ENCODE measurements at places on chromosomes 5 and 9. TPM values are rescaled to one million over a fixed set of nuclear protein-coding genes. Genes with fewer than 3 reads are reported as not detected.
A peak's percentile ranks its signal among the peaks of the same experiment; 100 is the strongest.

DNA sequence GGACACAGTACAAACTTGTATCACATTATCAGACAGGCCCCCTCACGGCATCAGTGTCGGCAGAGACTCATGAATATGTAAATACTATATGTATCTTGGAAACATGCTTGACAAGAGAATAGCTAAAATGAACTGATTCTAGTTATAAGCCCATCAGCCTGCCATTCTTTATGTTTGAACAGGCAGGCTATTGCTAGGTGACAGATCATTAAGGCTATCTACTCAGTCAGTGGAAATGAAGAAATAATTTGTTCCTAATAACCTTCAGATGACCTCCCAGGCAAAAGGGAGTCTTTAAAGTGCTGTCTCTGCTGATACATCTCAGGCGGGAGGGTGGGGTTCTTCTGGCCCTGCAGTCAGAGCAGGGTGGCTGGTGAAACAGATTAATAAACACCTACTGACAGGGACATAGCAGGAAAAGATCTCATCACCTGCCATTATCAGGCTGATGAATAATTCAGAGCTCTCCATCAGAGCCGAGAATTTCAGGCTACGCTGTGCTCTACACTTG is 394.2 kb downstream of the RASEF start:
- DNase-seq = no peak
- no peaks in the 10 kb centered on the region for H3K36me3 ChIP-seq
- no peaks in the 10 kb centered on the region for H3K27me3 ChIP-seq
- no peaks in the 10 kb centered on the region for H3K4me1 ChIP-seq
- no peak overlapping the region for H3K4me3 ChIP-seq
- H3K27ac ChIP-seq = no peak overlapping the region

GRCh38 chr5:165576678-165577275 is 2071.4 kb downstream of the MAT2B start:
- no peaks in the 10 kb centered on the region for H3K4me1 ChIP-seq
- no peak for DNase-seq
- no peaks in the 10 kb centered on the region for H3K36me3 ChIP-seq
- H3K27ac ChIP-seq = no peak overlapping the region
- no peak overlapping the region for H3K4me3 ChIP-seq

- H3K27ac ChIP-seq = no peak overlapping the region
- no peaks in the 10 kb centered on the region for H3K27me3 ChIP-seq
- H3K4me1 ChIP-seq = peaks cover 9% of the 10 kb centered on the region
- H3K4me3 ChIP-seq = no peak overlapping the region
- no peaks in the 10 kb centered on the region for H3K36me3 ChIP-seq
These were observed 299.2 kb downstream of the SPOCK1 start for GRCh38 chr5:137199966-137200365.

DNA sequence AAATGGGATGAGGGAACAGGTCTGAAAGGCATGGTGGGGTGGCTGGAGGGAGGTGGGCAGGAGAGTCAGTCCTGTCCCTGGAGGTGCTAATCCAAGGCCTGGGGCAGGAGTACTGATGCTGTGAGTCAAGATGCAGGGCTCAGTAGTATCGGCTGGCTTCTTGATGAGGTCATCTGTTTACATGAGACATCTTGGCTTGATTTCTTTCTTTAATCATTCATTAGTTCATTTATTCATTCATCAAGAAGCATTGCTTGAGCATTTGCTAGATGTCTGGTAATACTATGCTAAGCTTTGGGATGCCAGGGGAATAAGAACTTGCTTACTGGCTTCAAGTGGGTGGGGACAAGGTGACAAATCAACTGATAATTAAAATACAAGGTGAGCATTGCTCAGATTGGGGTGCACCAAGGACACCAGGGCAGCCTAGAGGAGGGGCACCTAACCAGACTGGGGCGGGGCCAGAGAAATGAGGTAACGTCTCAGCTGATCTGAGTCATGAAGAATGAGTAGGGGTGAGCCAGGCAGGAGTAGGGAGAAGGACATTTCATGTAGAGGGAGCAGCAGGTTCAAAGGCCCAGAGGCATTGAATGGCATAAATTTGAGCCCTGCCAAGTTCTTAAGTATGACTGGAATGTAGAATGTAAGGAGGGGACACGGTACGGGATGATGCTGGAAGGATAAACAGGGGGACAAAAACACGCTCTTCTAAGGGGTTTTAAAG is 88.8 kb downstream of the EGFLAM start:
- no peaks in the 10 kb centered on the region for H3K36me3 ChIP-seq
- H3K27me3 ChIP-seq = no peaks in the 10 kb centered on the region
- peaks cover 15% of the 10 kb centered on the region for H3K4me1 ChIP-seq
- no peak overlapping the region for H3K4me3 ChIP-seq
- DNase-seq = peak; percentile 82

UBE2R2 gene
- 11.5 TPM for polyA plus RNA-seq
